ENCODE measurements at places on chromosomes 7 and 10.

DNA sequence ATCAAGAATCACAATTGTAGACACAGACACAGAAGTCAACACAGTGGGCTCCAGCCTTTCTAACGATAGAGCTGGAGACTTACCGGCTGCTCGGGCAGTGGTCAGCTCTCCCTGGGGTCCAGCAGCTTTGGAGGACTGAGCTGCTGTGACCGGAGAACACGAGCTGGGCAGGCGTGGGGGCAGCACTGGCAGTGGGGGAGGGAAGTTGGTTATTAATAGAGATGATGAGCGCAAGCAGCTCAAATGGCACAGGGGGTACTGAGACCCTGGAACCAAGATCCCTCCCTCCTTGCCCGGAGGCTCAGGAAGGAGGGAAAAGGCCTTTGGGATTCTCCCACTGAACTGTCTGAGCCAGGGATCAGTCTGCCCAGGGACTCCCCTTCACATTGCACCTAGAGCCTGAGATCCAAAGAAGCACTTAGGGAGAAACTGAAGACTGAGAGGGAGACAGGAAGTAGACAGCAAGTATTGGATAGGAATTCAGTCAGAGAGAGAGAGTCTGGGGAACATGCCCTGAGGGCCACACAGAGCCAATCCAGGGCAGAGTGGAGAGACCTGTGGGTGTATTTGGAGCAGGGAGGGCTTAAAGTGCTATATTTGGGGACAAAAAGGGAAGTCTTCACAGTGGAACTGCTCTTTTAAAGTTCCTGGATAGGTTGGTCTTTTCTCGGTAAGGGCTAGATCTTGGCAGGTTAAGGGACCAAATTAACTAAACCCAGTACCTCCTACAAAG is at the start of gene MYOZ1:
Gene MYOZ1 (minus strand): TSS at position 147 of the 733 bp plus-strand sequence. CDS start 1,457 bp downstream, outside the sequence.
- no peak for DNase-seq

GRCh38 chr7:126657599-126658358 is 595.0 kb downstream of the GRM8 start:
- no peak for DNase-seq

- no peak for DNase-seq
These were observed 356.2 kb downstream of the SDK1 start for GRCh38 chr7:3657206-3657605.

GRCh38 chr10:113222207-113222606 is 272.2 kb downstream of the TCF7L2 start:
- no peak for DNase-seq

DNA sequence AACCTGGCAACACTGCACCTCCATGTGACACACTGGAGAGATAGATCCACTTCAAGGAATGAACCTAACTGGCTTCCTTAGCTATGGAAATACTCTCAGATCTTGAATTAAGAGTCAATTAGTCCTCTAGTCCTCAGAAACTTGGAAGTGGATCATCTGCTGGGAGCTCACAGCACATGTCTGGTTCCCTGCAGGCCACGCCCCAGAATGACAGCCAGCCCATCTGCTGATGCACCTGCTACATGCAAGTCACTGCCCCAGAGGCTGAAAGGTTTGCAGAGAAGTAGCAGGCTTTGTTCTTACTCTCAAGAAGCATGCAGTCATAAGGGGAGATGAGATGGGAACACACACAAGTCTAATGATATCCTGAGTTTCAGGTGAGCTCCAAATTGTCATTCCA is 275.9 kb downstream of the SKAP2 start:
- DNase-seq: no peak

- peak; percentile 74 for DNase-seq
These were observed 149.8 kb downstream of the AMPH start for GRCh38 chr7:38481401-38481800.

DNA sequence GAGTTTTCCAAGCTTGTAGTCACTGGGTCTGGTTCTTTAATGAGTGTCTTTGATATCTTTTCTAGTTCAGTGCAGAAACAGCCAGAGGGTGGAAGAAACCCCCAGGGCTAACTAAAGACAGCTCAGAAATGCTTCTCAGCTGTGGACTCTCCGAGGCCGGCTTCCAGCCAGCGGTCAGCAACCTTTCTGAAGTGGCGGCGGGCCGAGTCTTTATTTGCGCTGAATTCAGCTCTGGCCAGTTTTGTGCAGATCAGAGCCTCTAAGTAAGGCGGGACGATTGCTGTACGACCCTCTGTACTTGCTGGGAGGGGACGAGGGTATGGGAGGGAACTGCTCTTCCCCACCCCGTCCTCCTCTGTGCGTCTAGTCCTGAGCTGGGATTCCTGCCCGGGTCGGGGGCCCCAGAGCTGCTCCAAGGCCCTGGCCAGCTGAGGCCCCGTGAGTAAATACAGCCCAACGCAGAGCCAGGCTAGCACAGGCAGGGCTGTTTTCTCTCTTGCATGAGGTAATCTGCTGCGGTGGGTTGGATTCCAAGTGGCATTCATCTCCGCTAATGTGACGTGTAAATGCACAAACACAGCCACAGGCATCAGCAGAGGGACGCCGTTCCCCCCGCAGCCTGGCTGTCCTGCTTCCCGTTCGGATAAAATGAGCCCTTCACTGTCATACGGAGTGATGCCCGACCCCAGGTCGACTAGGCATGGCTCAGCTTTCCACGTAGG is 159.8 kb downstream of the PIP4K2A start:
- no peak for DNase-seq

- DNase-seq: no peak
These were observed 40.3 kb downstream of the TMEM178B start for GRCh38 chr7:141114029-141114664.

GRCh38 chr7:100969066-100969615 is at the start of gene MUC12:
Gene MUC12 (plus strand): TSS chr7:100969565. CDS start chr7:100969623, 58 bp downstream.
- no peak for DNase-seq

DNA sequence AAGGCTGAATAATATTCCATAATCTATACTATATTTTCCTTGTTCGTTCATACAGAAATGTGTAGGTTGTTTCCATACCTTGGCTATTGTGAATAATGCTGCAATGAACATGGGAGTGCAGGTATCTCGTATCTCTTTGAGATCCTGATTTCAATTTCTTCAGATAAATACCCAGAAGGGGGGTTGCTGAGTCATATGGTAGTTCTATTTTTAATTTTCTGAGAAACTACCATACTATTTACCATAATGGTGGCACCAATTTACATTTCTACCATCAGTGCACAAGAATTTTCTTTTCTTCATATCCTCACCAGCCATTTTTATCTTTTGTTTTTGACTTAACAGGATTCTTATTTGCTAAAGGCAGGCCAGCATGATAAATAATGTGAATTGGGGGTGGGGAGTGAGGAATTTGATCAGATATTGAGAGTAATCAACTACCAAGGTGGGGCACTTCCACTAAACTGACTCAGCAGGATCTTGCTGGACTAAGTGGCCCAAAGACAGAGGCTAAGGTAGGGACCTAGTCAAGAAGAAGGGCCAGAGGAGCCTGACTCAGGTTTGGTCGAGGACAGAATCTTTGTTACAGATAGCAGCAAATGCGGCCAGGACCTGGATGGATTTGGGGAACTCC is 21.5 kb upstream of the CCSER2 start:
- DNase-seq: no peak

DNA sequence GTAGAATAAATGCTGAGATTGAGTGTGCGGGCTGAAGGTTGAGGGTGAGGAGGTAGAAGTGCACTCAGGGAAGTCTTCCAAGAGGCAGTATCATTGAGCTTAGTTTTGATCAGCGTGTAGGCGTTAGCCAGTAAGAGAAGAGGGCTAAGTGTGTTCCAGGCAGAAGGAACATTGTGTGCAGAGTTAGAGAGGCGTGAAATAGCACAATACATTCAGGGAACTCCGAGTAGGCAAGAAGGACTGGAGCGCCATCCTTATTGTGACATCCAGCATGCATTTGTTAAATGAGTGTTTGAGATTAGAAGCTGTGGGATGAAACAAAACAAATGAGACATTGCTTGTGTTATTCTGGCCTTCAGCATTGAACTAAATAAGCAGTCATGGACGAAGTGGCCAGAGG is 140.9 kb upstream of the MKLN1 start:
- DNase-seq: no peak

DNA sequence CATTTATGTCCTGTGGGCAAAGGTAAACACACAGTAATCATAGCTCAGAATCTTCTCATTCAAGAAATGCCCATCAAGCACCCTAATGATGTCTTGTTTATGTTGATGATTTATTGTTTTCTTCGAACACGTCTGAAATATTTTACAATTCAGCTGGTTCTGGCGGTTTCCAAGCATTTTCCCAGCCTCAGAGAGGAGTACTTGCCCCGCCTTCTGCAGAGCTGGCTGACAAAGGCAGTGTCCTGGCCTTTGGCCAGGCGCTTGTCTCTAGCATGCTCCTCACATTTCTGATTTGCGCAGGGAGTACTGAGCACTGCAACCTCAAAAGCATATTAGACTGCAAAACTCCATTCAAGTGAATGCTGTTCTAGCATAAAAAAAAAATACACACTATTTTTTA is 314.2 kb upstream of the GNAI1 start:
- DNase-seq: peak; percentile 48

- no peak for DNase-seq
These were observed 127.9 kb downstream of the NRF1 start for GRCh38 chr7:129739427-129739826.

DNA sequence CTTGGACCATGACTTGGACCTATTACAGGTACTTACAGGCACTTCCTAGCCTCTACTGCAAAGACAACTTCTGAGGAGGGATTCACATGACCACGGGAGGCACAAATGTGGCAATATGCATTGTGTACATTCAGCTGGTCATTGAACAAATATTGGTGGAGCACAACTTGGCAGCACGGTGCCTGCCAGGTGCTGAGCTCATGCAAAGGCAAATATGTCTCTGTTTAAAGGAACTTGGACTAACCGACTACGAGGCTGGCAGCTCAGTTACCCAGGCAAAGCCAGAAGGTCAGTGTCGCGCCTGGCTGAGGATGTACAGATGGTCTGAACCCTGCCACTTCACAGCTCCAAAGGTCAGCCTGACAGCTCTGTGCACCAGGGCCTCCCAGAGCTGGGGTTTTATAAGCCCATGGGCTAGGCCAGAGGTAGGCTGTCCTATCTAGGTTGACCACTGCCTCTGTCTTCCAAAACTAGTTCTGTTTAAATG is 6.1 kb downstream of the DENND11 start:
- peak; percentile 44 for DNase-seq

GRCh38 chr7:66308411-66308810 is 103.3 kb downstream of the TPST1 start:
- no peak for DNase-seq

DNA sequence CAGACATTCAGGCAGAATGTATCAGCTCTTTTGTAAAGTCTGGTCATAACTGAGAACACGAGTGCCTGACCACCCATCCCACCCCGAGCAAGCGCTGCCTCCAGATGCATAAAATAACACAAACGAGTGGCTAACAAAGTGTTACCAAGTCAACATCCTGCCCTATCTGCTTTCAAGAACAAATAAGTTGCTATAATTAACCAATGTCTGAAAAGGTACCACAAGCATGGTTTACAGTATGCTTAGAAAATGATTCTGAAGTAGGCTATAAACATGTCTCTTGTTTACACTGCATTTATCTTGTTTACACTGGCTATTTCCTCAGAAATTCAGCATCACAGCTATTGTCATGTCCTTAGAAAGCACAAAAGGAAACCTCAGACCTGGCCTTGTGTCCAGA is 49.5 kb downstream of the PIK3AP1 start:
- DNase-seq: peak; percentile 77

DNA sequence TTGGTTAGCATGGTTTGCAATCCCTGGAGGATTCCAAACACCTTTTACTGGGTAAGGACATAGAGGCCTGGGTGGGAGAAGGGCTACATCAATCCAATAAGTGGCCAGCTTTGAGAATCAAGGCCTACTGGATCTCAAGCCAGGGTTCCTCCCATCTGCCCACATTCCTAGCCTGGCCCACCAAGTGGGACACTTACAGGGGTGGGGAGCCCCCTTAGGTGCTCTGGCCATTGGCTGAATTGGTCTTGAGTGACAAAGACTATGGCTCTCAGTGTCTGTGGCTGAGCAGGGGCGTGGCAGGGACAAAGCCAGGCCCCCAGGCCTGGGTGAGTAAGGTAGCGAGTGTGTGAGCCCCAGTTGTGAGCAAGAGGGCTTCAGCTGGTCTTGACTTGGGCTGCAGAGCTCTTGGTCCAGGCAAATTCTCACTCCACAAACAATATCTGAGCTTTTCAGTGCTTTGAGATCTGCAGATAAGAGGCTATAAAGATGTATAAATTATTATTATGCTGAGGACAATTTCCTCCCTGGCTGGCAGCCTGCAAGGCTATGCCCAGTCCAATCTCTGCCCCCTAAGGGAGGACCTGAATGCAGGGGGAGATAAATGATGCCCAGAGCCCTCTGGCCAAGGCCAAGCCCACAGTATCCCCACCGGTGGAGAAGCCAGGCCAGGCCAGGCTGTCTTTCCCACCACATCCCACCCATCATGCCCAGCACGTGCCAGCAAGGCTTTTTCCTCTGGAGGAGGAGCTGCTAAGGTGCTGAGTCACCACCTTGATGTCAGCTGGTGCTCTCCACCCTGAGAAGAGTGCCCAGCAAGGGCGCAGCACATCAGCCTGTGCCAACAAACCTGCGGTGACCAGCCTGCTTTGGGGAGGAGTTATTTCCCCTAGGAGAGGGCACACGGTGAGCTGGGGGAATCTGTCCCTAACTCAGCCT is 80.7 kb upstream of the DUSP5 start:
- DNase-seq: no peak

DNA sequence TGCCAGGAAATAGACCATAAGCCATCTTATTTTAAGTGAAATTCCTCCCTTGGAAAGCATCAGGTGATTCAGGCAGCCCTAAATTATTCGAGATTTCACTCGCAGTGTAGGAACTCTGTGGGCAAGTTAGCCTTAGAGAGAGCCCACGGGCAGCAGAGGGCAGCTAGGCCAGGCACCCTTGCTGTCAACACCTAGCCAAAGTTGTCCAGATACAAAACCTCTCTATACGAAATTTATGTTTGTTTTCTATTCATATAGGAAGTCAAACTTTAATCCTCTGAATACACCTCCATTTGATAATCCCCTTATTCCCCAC is 1043.5 kb downstream of the GATA3 start:
- DNase-seq: no peak

- DNase-seq: no peak
These were observed 461.9 kb downstream of the PTPRN2 start for GRCh38 chr7:158125721-158126120.

- no peak for DNase-seq
These were observed at the start of gene PDK4 for GRCh38 chr7:95596198-95597063. Gene PDK4 (minus strand): TSS chr7:95596516. CDS start chr7:95596293, 223 bp downstream.

GRCh38 chr10:29280488-29280840 is 8.4 kb upstream of the LYZL1 start:
- DNase-seq: no peak

- DNase-seq: no peak
These were observed 5.0 kb upstream of the LRIT2 start for GRCh38 chr10:84230359-84230758.

DNA sequence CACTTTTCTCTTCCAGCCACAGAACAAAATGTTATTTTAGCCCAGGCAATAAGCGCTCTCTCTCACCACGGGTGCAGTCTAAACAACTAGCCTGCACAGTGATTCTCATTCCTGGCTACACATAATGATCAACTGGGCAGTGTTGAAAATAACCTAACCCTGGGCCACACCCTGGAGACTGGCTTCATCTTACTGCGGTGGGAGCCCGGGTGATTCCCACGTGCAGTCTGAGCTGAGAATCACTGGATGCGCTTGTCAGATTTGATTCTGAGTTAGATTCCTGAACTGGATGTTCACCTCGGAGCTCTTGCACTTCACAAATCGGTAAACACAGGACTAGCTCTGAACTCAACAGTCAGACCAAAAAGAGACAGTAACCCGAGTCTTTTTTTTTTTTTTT is 14.9 kb downstream of the ZC3HAV1 start:
- DNase-seq: no peak

GRCh38 chr7:29208410-29209250 is 14.1 kb downstream of the CHN2 start:
- DNase-seq: no peak
